ENCODE measurements at places on chromosomes 7 and 10.

GRCh38 chr7:149562602-149563001 is 65.0 kb upstream of the ZNF746 start:
- DNase-seq, result no peak

- no peak for DNase-seq
Measured at GRCh38 chr10:42367532-42368230, 270.7 kb downstream of the ZNF33B start.

DNA sequence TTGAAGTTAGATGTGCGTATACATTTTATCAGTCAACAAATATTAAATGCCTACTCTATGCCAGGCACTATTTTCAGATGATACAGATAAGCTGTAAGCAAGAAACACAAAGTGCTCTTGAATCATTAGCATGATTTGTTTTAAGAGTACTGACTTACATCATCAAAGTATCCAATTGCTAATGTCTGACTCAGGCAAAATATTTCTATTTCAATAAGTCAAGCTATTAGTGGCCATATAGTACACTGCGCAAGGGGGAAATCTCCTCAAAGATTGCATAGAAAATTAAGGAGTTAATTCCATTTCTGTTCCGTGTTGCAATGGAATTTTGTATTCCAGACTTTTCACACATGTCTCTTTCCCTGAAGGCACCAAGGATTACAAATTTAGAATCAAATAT is 46.1 kb upstream of the DNAJC1 start:
- DNase-seq, result no peak

DNA sequence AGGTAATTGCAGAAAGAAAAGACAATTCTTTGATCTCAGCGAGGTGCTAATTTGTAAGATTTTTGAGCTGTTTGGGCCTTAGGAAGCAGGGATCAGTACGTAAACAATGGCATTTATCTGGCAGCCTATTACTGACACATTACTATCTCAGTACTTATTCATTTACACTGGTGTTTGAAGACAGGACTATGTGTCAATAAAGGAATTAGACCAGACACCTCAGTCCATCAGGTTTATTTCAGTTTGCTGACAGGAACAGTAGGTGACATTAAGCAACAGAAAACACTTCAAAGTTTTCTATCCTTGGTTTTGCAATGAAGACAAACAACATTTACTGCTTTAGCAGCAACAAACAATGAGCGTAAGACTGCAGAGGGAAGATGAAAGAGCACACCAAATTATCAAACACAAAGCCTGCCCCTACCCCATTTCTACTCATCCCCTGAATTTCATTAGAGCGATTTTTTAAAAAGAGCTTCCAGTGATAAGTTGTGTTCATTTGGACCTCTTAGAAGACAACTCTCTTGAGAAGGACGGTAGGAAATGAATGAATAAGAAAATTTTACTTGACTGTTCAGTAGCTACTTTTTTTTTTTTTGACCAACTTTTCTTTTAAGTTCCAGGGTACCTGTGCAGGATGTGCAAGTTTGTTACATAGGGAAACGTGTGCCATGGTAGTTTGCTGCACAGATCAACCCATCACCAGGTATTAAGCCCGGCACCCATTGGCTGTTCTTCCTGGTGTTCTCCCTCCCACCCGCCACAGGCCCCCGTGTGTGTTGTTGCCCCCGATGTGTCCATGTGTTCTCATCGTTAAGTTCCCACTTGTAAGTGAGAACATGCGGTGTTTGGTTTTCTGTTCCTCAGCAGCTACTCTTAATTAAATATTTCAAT is 138.8 kb downstream of the DKK1 start:
- peak; percentile 74 for DNase-seq

DNA sequence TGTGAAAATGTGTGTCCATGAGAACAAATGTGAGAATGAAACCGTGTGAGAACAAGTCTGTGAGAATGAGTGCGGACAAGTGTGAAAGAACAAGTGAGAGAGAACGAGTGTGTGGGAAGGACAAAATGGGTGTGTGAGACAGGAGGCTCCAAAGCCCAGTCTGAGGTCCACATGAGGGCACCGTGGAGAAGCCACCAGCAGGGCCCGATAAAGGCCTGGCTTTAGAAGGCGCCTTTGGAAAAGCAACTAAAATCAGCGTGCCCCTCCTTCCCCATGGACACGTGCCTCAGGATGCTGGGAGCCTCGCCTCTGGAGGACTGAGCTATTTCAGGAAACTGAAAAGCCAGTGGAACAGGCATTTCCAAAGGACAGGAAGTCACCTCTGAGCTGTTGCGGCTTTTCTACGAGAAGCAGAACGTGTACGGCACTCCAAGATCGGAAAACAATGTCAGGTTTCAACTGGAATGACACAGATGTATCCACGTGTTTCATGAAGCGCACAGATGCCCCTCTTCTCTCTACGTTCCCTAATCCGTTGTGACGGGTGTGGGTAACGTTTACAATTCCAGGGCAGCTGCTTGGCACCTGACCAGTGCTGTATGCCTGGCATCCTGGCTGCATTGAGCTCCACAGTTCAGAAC is 46.4 kb downstream of the ESYT2 start:
- peak; percentile 15 for DNase-seq

GRCh38 chr10:34171957-34172527 is 643.1 kb downstream of the PARD3 start:
- no peak for DNase-seq

DNA sequence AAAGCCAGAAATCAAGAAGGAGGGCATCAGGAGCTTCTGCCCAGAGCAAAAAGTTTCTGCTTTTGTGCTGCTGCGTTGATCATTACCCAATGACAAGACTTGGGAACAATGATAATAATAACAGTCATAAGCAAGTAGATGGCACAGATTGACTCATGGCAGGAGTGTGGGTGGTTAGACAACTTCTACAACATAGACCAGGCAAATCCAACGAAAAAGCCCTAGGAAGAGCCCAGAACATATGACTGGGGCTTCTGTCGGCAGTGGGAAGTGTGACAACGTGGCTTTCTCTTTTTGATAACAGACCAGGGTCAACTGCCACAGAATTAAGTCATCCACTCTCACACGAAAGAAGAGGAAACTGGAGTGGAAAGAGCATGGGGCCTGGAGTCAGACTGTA is 85.4 kb upstream of the TRIL start:
- DNase-seq, result no peak

- DNase-seq, result no peak
Measured at GRCh38 chr7:113907617-113908016, 11.2 kb downstream of the PPP1R3A start.

- DNase-seq, result no peak
Measured at GRCh38 chr7:106813705-106814305, 51.3 kb upstream of the PIK3CG start.

GRCh38 chr7:1123715-1124114 is 35.8 kb downstream of the GPER1 start:
- DNase-seq, result peak; percentile 21

DNA sequence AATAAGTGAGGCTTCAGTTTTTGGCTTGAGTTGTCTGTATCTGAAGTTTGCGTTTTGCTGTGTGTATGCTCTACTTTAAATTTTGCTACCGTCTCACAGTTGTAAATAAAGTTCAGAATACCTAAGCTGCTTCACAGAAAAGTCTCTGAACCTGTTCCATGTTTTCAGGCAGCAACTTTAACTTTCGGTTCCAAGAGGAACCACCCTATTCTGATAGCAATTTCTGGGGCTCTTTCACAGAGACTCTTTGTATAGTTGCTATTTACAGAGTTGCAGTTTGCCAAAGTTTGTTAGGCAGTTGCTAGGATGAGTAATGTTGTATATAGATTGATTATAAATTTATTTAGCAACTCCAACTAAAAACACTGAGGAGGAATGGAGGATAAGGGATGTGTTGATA is 5.7 kb downstream of the FAM221A start:
- no peak for DNase-seq

GRCh38 chr7:151437159-151437553 is 2.8 kb downstream of the CRYGN start:
- no peak for DNase-seq

- no peak for DNase-seq
Measured at GRCh38 chr7:155919391-155920067, 107.3 kb upstream of the SHH start.

- no peak for DNase-seq
Measured at GRCh38 chr10:11687357-11687771, 54.8 kb upstream of the ECHDC3 start.

- DNase-seq, result no peak
Measured at GRCh38 chr7:54242776-54243175, 299.4 kb upstream of the VSTM2A start.

- peak; percentile 66 for DNase-seq
Measured at GRCh38 chr10:104350127-104350635, 3.5 kb upstream of the CFAP58 start.

DNA sequence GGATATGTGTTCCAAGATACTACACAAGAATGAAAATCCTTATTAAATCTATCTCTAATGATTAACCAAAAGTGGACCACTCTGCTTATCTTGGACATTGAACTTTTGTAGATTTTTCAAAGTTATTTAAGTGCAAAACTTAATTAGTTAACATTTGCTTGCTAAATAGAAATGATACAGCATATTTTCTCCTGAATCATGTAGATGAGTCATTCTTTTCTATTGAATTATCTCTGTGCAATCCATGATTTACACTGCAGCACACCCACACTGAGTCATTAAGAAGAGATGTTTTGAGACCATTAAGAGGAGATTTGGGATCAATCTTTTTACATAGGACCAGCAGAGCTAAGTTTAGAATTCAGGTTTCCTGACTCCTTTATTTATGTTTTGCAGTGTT is 6.6 kb upstream of the ABCC2 start:
- DNase-seq, result peak; percentile 86

DNA sequence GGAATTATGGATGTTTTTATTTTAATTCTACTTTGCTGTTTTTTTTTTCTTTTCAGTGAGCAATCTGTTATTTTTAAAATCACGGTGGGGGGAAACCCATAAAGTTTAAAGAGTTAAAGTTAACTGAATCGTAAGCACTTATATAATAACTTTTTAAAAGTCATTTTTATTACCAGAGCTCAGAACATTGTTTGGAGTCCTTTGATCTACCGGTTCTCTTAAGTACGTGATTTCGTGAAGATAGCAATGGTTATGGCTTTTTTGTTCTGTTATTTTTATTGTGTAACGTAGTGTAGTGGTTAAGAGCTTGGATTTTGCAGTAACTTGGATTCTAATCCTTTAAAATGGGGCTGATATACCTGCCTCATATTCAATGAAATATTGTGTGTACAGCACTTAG is 57.4 kb downstream of the NHLRC2 start:
- no peak for DNase-seq

- no peak for DNase-seq
Measured at GRCh38 chr7:91128683-91129348, 135.4 kb upstream of the FZD1 start.

GRCh38 chr10:123262456-123262855 is 108.3 kb downstream of the BUB3 start:
- DNase-seq, result no peak

GRCh38 chr7:96612034-96612433 is 97.6 kb downstream of the SEM1 start:
- DNase-seq, result no peak

DNA sequence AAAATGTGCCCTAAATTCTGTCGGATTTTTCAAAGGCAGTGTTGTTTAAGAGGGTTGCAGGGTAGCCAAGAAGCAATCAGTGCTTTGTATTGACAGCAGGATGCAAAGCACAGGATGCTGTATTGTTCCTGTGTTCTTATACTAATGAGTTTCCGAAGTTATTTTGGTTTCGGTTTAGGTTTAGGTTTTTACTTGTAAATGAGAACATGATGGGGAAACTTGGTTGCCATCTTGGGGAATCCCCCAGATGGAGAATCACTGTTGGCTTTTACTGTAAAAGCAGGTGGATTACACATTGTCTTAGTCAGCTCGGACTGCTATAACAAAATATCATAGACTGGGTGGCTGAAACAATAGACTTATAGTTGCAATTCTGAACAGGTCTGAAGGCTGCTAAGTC is 72.1 kb downstream of the INHBA start:
- DNase-seq, result no peak

DNA sequence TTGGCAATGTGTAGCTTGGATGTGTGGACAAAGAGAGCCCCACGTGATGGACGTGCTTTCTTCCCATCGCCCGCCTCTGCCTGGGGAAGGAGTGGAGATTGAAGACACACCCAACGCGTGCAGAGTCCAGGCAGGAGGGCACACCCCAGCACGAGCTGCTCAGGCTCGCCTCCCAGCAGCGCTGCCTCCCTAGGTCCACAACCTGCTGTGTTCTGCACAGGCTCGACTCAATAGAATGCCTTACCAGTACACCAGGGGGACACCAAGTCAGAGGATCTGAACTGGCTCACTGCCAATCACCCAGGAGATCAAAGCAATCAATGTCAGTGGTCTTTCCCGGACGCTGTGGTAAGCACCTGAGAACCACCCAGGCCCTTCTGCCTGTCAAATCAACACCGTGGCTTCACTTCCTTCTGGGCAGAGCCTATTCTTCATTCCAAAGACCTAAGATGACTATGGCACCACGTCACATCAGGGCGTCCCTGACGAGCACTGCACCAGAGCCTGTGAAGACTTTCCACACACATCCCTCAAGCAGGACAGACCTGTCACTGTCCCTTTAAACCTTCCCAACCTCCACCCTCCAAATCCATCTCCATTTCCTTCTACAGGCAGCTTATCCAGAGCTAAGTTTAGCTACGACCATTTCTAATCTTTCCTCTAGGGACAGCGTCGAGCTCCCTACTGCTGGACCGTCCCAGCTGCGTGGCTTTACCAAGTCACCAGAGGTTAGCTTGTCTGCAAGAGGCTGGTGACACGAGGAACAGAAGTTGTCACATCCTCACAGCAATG is 72.3 kb downstream of the AMZ1 start:
- DNase-seq, result peak; percentile 46

GRCh38 chr7:40483630-40484029 is 348.8 kb downstream of the SUGCT start:
- DNase-seq, result no peak

Data from HepG2 (cell line).